AG04450 (cell line): ENCODE measurements at places on chromosomes 5 and 9. TPM values are rescaled to one million over a fixed set of nuclear protein-coding genes. Genes with fewer than 3 reads are reported as not detected.

LMAN2 gene
- 150 and 212 TPM in 2 replicates for polyA plus RNA-seq

GHR gene
- polyA plus RNA-seq, result 0.48 and 0.63 TPM in 2 replicates

PCDHB8 gene
- 0.20 and 0.25 TPM in 2 replicates for polyA plus RNA-seq

PCDHB12 gene
- 0.32 and 0.40 TPM in 2 replicates for polyA plus RNA-seq

RASEF gene
- polyA plus RNA-seq, result 0.02 and 0.05 TPM in 2 replicates

SEC24A gene
- 35.9 and 46.7 TPM in 2 replicates for polyA plus RNA-seq

DBH gene
- polyA plus RNA-seq, result not detected in 2 replicates

GALNT12 gene
- polyA plus RNA-seq, result 2.8 and 4.2 TPM in 2 replicates
